Activated naive CD4-positive, alpha-beta T cell treated with anti-CD3 and anti-CD28 coated beads, Interleukin-2, amount 50 U/mL, for 72 hours (primary cell): ENCODE measurements at places on chromosomes 5 and 9. TPM values are rescaled to one million over a fixed set of nuclear protein-coding genes. Genes with fewer than 3 reads are reported as not detected.

Gene TEX48
- total RNA-seq: not detected

Gene LCN15
- not detected for total RNA-seq

Gene TTLL11
- 2.1 TPM for total RNA-seq

Gene SLC4A9
- 0.41 TPM for total RNA-seq

Gene C9orf153
- 0.59 TPM for total RNA-seq

DNA sequence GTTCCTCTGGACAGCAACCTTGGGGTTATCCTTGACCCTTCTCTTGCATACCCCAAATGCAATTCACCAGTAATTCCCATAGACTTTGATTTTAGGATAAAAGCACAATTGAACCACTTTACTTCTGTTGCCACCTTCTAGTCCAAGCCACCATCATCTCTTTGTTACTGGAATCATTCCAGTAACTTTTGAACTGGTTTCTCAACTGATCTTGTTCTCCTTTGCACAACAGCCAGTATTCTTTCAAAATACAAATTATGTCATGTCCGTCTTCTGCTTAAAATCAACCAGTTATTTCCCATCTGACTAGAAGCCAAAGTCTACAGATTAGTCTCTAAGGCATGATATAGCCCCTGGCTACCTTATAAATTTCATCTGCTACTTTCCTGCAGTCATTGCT lies 21.4 kb downstream of the SLC25A46 start:
- DNase-seq: no peak

GRCh38 chr9:110016340-110016739 lies 191.6 kb downstream of the C9orf152 start:
- DNase-seq: no peak

- no peak for DNase-seq
Observed at GRCh38 chr9:16214677-16215352, 655.7 kb downstream of the BNC2 start.

DNA sequence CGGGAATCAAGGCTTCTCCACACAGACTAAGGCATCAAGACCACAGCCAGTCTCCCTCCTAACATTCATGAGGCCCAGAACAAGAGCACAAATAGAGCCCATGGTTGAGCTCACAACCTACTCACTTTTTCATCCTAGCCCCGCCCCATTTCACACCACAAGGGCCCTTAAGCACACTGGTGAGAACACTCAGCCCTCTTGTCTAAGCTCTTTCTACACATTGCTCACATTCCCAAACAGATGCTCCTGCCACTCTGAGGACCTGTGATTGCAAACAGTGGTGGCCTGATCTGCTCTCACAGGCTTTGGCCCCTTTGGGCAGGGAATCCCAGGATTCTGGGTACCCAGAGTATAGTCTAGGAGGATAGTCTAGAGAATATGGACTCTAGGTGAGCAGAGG lies 54.0 kb downstream of the FEM1C start:
- no peak for DNase-seq

- no peak for DNase-seq
Observed at GRCh38 chr5:53917095-53917494, 356.7 kb downstream of the NDUFS4 start.

GRCh38 chr5:129689045-129689444 lies 58.8 kb upstream of the MINAR2 start:
- DNase-seq: no peak

DNA sequence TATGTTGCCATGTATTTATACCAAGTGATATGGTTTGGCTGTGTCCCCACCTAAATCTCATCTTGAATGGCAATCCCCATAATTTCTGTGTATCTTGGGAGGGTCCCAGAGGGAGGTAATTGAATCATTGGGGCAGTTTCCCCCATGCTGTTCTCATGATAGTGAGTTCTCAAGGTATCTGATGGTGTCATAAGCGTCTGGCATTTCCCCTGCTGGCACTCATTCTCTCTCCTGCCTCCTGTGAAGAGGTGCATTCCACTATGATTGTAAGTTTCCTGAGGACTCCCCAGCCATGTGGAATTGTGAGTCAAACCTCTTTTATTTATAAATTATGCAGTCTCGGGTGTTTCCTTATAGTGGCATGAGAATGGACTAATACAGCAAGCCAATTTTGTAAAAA lies 140.8 kb upstream of the ADAMTSL1 start:
- no peak for DNase-seq

DNA sequence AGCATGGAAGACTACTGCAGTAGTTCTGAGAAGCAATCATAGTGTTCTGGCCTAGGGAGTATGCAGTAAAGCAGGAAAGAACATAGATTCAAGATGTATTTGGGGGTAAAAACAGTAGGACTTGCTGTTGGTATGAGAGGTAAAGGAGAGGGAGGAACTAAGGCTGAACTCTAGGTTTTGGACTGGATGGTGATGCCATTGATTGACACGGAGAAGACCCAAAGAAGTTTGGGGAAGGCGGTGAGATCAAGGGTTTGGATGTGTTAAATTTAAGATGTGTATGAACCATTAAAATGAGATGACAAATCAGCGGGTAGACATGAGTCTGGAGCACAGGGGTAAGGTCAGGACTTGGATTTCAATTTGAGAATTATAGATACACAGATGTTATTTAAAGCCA lies 2.0 kb upstream of the CDC37L1 start:
- no peak for DNase-seq

DNA sequence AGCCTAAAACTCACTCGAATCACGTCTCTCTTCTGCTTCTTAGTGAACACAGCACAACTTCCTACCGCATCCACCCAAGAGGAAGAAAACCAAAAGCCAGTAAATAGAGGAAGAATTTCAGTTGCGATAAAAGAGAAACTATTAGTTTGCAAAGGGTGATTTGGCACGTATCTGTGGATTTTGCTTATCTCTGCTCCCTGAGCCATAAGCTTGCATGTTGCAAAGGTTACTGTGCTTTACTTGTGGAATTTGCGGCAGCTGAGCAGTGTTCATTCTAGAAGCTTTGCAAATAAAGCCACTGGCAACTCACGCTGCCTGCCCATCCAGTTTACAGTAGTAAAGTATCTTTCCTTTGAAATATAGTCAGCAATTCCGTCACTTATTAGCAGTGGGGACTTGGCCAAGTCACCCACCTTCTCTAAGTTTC lies 149.0 kb upstream of the PCA3 start:
- DNase-seq: no peak

DNA sequence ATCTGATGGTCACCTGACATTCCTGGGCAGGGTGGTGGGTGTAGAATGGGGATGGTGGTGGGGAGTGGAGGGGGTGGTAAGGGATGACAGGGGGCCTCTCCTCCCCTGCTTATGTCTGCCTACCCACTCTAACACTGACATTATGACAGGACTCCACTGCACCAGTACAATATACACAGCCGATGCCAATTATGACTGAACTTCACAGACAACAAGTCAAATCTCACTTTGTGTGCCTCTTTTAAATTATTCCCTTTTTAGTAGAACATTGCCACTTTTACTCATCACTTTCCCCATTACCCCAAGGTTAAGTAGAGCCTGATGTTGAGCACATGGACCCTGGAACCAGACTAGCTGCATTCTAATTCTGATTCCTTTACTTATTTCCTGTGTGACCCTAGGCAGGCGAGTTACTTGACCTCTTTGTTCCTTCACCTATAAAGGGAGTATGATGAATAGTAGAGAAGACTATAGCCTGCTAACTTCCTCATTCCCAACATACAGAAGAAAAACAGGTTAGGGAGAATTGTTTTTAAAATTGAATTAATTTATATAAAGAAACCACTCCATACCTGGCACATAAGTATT lies 464.7 kb downstream of the DMRT2 start:
- no peak for DNase-seq

DNA sequence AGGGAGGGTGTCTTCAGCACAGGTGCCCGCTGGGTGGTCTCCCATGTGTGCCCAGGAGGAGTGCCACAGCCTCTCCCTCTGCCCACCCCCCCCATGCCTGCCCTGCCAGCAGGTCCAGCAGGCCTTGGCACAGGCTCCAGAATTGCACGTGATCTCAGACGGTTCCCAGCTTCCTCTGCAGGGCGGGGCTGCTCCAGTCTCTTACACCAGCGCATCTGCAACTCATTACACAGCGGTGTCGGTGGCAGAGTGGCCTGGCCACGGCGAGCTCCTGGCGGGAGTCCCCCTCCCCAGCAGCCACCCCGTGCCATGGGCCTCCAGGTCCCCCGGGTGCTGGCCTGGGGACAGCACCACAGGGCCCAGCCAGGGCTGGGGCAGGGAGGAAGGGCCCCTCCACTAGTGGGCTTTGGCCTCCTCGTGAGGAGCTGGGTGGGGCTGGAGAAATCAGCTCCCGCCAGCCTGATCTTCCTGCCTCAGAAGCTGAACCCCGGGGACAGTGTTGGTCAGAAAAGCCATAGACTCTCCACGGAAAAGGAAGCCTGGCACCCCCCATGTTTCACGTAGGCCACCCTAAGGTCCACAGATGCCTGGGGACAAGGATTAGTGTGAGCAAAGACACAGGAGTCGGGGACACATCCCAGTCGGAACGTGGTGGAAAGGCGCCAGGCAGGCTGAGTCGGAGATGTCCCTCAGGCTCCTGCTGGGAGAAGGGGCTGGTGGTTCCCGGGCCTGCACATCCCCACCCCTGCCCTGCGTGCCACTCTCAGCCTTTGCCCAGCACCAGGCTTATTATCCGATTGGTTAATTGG lies 40.2 kb downstream of the RXRA start:
- DNase-seq: no peak

- DNase-seq: no peak
Observed at GRCh38 chr9:15724612-15725011, 171.8 kb downstream of the CCDC171 start.
